ENCODE measurements at places on chromosomes 4 and X.

- no peak for DNase-seq
Observed at GRCh38 chr4:57974821-57975220, 864.6 kb upstream of the IGFBP7 start.

DNA sequence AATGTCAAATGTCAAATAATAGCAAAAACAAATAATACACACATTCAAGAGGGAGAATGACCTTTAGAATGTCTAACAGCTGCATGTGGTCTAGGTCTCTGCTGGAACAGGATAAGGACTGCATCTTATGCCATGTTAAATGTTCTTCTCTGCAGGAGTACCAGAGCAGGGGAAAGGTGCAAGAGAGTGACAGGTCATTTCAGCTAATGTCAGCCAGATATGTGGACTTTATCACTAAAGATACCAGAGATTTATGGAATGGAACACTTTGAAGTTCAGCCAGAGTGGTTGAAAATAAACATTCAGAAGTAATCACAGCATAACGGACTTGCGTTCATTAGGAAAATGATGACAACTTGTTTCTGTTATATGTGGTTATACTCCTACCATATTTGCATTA is 24.3 kb downstream of the GRID2 start:
- no peak for DNase-seq

- no peak for DNase-seq
Observed at GRCh38 chr4:80266902-80267380, 477 bp downstream of the FGF5 start.

DNA sequence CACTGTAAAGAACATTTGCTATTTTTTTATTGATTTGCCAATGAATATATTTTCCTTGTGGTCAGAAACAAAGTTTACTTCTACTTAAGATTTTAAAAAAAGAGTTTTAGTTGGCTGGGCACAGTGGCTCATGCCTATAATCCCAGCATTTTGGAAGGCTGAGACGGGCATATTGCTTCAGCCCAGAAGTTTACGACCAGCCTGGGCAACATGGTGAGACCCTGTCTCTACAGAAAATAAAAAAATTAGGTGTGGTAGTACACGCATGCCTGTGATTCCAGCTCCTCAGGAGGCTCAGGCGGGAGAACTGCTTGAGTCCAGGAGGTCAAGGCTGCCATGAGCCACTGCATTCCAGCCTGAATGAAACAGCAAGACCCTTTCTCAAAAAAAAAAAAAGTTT is 36.8 kb downstream of the LRP2BP start:
- DNase-seq = no peak

GRCh38 chr4:67092351-67092750 is 453.0 kb downstream of the CENPC start:
- DNase-seq = no peak

DNA sequence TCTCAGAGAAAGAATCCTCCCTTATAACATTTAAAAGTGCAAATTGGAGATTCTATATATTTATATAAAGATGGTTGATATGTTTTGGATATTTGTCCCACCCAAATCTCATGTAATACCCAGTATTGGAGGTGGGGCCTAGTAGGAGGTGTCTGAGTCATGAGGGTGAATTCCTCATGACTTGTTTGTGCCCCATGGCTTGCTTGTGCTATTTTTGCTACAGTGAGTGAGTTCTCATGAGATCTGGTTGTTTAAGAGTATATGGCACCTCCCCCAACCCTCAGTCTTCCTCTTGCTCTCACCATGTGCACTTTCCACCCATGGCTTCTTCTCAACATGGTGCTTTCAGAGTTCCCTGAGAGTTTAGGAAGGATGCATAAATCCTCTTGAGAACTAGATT is 9.5 kb upstream of the ANKRD50 start:
- DNase-seq = no peak

GRCh38 chrX:39749135-39749534 is 348.6 kb downstream of the BCOR start:
- DNase-seq = no peak

- DNase-seq = no peak
Observed at GRCh38 chrX:12657881-12658280, 133.3 kb upstream of the PRPS2 start.

DNA sequence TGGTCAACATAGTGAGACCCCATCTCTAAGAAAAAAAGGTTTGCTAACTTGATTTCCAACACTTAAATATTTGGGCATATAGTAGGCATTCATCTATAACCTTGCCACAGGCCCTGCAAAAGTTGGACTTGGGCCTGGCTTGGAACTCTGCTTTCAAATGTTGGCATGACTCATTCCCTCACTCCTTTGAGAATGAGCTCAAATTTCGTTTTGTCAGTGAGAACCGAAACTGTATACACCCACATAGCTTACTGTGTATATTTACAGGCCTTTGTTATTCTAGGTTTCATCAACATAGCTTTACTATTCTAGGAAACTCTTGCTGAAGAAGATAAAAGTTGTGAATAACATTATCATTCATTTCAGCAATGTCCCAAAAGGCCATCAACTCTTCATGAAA is 88.7 kb upstream of the ELOVL6 start:
- peak; percentile 34 for DNase-seq

DNA sequence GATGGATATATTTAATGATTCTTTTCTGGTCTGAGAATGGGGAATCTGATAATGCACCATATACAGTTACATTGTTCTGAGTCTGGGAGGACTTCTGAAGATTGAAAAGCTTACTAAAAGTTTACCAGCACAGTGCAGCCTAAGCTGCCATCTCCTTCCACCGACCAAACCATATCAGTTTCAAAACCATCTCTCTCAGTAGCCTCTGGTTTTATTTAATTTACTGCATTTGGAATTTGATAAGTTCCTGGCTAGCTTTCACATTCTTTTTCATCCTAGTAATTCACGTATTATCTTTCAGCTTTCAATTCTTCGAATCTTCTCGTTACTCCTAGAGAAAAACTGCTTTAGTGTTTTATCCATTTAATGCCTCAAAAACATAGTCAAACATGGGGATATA is 181.4 kb upstream of the HCCS start:
- DNase-seq = no peak

- peak; percentile 2 for DNase-seq
Observed at GRCh38 chrX:11724122-11725017, 33.7 kb upstream of the MSL3 start.

DNA sequence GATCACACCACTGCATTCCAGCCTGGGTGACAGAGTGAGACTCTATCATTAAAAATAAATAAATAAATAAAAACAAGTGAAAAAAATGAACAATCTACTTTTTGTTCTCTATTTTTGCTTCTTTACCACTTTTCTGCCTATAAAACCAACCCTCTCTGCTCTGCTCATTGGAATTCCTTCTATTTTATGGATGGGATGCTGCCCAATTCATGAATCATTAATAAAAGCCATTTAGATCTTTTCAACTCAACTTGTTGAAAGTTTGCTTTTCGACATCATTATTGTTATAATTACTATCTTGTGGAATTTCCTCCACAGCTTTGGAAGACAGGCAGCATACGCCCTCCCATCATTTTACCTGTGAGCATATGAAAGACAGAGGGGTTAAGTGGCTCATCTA is 52.1 kb upstream of the SMIM10 start:
- no peak for DNase-seq

GRCh38 chr4:80138551-80139538 is 58.5 kb upstream of the PRDM8 start:
- peak; percentile 38 for DNase-seq

DNA sequence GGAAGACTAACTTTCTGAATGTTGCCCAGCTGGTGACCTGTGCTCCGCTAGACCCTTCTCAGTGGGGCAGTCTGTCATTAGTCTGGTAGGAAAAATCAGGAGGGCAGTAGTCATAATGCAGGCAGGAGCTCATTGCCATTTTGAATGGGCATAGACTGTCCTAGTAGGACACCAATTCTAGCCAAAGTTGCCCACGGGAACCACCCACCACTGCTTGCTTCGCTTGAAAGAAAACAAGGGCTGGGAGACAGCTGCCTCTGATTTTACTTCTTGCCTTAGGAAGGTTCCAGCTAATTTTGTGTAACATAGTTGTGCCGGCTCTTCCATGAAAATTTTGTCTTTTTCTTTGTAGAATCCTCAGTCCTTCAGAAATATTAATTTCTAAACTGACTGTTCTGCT is 23.3 kb downstream of the HOPX start:
- no peak for DNase-seq

GRCh38 chr4:7591409-7592053 is 156.8 kb upstream of the PSAPL1 start:
- no peak for DNase-seq

DNA sequence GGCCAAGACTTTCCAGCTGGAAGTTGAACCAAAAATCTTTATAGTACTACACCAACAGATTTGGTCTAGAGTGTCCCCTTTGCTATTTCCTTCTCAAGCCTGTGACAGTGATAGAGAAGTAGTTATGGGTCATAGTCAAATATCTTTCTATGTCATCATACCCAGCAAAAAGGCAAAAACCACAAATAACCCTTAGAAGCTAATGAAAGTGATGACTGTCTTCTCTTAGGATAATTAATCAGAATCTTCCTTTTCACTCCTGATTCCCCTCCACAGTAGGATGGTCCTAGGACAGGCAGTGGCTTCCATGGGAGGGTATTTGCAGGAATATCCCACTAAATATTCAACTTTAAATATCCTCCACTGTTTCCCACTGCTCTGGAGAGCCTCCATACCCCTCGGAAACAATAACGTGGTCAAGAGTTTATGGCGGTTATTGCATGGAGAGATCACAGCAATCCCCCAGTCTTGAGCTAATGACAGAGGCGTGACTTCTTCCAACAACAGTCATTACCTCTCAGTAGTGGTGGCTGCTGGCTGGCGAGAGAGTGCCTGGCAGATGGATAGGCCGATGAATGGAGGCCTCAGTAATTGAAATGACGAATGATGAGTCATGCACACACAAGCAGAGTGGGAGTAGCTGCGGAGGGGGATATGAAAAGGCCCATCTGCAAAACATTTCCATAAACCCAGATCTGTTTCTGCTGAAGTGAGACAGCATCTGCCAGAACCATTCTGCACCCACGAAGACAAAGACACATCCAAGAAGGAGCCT is 154.9 kb downstream of the STK32B start:
- DNase-seq = peak; percentile 84
